ENCODE measurements at places on chromosomes 1 and 21.

- no peak for DNase-seq
Observed at GRCh38 chr1:11061652-11062365, 2.0 kb upstream of the SRM start.

DNA sequence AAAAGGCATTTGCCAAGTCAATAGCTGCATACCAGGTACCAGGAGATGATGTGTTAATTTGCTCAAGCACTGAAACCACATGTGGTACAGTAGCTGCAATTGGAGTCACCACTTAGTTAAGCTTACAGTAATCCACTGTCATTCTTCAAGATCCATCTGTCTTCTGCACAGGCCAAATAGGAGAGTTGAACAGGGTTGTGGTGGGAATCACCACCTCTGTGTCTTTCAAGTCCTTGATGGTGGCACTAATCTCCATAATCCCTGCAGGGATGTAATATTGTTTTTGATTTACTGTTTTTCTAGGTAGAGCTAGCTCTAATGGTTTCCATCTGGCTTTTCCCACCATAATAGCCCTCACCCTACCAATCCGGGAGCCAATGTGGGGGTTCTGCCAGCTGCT is 91.9 kb downstream of the FCRL5 start:
- no peak for DNase-seq

DNA sequence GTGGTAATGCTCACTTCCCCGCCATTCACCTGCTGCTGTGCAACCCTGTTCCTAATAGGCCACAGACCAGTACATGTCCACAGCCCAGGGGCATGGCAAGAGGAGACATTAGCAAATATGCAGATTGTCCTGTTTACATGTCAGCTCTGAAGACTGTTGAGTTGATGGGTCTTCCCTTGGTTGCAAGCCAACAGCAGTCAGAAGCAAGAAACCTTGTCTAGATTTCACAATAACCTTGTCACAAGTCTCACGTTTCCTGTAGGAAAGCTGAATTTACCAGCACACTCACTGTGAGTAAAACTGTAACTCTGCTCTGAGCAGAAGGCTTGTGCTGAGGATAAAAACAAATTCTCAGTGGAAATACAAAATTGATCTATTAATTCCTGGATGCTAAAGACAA is 195.1 kb downstream of the HLX start:
- no peak for DNase-seq

GRCh38 chr21:42127164-42128150 is 56.3 kb downstream of the UMODL1 start:
- DNase-seq, result no peak

DNA sequence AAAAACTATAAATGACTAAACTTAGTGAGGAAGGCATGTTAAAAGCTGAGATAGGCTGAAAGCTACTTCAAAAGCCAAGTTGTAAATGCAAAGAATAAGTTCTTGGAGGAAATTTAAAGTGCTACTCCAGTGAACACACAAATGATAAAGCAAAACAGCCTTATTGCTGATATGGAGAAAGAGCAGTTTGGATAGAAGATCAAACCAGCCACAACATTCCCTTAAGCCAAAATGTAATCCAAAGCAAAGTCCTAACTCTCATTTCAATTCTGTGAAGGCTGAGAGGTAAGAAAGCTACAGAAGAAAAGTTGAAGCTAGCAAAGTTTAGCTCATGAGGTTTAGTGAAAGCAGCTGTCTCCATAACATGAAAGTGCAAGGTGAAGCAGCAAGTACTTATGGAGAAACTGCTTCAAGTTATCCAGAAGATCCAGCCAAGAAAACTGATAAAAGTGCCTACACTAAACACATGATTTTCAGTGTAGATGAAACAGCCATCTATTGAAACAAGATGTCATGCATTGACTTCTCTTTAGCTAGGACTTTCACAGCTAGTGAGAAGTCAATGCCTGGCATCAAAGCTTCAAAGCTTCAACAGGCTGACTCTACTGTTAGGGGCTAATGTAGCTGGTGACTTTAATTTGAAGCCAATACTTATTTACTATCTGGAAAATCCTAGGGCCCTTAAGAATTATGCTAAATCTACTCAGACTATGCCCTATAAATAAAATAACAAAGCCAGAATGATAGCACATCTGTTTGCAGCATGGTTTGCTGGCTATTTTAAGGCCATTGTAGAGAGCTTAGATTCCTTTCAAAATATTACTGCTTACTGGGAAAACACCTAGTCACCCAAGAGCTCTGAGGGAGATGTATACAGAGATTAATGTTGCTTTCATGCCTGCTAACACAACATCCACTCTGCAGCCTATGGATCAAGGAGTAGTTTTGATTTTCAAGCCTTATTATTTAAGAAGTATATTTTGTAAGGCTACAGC is 188.6 kb downstream of the EIF4G3 start:
- no peak for DNase-seq

DNA sequence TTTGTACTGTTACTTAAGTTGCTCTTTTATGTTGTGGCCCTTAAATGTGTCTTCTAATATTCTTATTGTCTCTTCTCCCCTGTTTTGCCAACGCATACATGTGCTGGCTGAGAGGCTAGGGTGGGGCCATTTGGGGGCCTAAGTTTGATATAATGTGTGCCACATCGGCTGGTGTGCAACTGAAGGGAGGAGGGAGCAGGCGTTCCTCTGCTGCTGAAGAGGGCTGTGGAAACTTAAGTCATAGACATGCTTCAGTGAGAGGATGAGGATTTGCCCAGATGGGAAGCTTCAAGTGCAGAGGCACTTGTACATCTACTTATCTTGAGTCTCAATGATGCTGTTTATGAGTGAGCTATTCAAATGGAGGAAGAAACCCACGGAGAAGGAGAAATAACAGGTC is 630.6 kb downstream of the LMO4 start:
- DNase-seq, result no peak

GRCh38 chr21:44013380-44014088 is 1.4 kb downstream of the TRAPPC10 start:
- no peak for DNase-seq

GRCh38 chr1:195804547-195804946 is 803.7 kb downstream of the KCNT2 start:
- no peak for DNase-seq

- no peak for DNase-seq
Observed at GRCh38 chr1:199590708-199591107, 436.8 kb upstream of the NR5A2 start.

DNA sequence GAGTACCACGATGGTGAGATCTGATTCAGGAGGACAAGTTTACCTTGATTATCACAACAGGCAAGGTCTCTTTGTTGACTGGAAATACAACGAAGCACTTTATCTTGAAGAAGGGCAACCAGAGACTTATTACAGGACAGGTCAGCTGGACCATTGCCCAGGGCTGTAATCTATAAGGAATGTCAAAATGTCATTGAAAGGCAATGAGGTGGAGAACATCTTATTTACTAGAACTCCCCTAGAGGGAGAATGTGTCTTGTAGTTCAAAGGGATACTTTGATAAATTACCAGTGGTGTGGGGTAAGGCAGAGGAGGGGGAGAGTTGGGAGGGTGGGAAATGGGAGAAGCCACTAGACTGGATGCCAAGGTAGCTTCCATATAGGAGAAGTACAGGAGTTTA is 212.3 kb downstream of the NCAM2 start:
- DNase-seq, result no peak

DNA sequence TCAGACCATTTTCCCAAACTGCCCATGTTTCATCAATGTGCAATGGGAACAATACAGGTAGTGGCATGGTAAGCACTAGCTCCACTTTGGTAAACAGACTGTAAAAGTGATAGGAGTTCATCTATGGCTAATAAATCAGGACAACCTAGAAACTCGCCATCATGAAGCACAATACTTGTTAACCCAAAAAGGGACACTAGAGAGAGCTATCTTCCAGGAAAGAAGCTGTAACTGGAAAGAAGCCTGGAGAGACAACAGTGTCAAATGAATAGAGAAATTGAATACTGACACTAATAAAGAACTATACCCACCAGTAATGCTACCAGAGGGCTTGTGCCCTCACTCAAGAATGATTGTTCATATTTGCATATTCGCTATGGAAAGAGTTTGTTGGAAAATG is 164.7 kb upstream of the RGS18 start:
- no peak for DNase-seq

- DNase-seq, result no peak
Observed at GRCh38 chr1:48236716-48237470, 14.4 kb downstream of the SLC5A9 start.

GRCh38 chr1:154941333-154942013 is 5.0 kb upstream of the PMVK start:
- no peak for DNase-seq

DNA sequence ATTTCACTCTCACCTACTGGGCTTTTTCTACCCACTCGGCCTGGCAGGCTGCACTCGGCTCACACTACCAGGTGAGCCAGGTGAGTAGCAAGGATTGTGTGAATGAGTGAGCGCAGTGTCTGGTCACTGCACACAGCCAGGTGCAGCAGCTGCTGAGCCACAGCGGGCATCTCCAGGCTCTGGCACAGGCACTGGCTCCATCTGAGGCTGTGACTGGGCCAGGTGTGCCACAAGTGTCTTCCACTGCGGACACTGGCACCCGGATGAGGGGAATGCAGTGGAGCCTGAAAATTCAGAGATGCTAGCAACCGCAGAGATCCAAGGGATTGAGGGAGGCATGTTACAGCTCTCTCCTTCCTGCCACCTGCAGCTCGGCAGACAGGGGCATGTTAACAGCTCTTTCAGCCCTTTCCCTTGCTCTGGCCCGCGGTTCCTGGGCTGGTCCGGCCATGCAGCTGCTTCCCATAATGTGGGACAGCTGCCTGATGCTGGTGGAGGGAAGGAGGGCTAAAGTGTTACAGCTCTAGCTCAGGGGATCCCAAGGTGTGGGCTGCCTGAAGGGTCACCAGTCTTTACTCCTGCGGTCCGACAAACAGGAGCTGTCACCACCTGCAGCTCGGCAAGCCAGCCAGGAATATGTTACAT is 1038.3 kb downstream of the AMY1C start:
- DNase-seq, result no peak

DNA sequence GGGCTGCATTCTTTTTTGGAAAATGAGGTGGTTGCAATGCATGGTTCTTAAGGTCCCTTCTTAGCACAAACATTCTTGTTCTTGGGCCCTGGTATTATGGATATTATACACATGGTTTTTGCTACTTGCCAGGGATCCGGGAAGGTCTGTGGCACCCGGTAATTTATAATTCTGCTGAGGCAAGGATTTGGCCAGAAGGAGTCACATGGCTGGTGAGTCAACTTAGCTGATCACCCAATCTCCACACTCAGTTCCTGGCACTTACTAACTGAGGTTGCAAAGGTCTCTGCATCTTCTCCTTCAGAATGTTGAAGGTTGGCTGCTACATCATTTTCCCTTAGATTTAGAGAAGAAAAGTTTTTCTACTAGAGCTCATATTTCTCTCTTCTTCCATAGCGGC is 112.5 kb downstream of the ROR1 start:
- no peak for DNase-seq

Data from vagina (tissue), 2 donors.